ENCODE measurements at places on chromosomes 12 and 14.

DNA sequence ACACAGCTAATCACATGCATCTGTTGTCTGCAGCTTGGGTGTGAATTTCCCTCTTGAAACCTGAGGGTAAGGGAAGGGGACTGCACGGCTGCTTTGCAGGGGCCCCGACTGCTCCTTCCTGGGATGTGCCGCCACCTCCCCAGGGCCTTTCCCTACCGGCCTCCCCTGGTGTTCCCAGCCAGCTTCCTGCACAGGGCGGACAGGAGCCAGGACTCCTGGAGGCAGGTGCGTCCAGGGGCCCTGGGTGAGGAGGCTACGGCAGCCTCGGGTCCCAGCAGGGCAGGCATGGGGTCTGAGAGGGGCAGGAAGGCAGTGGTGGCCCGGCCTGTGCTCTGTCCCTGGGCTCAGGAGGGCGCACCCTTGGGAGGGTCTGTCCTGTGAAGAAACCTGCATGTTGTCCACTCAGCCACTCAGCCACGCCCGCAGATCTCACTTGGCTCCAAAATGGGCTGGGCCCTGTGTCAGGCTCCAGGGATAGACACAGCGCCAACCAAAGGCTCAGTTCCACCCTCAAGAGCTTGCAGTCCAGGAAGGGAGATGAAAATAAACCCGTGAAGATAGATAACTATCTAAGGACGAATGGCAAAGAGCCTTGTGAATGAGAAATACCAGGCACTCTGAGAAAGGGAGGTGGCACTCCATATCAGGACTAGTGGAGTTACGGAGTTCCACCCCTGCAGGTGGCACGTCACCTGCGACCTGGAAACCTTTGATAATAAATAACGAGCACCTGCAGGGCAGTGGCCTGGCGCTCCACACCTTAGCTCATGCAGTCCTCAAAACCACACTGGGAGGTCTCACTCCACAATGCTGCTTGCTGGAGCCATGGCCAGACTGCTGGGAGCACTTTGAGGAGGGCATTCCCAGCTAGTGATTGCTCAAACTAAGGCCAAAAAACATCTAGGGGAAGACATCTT is 427.4 kb downstream of the AACS start:
- DNase-seq = no peak

GRCh38 chr12:96710127-96710745 is 196.8 kb upstream of the NEDD1 start:
- no peak for DNase-seq

DNA sequence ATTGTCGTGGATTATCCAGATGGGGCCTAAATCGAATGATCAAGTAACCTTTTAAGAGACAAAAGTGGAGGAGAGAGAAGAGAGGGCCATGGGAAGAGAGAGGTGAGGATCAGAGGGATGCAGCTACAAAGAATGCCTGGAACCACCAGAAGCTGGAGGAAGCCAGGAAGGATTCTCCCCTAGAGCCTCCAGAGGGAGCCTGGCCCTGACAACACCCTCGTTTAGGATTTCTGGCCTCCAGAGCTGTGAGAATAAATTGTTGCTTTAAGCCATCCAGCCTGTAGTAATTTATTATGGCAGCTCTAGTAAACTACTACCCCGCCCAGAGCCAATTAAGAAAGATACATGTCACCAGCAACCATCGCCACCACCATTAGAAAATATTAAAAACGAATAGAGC is 46.2 kb upstream of the GSC start:
- no peak for DNase-seq

DNA sequence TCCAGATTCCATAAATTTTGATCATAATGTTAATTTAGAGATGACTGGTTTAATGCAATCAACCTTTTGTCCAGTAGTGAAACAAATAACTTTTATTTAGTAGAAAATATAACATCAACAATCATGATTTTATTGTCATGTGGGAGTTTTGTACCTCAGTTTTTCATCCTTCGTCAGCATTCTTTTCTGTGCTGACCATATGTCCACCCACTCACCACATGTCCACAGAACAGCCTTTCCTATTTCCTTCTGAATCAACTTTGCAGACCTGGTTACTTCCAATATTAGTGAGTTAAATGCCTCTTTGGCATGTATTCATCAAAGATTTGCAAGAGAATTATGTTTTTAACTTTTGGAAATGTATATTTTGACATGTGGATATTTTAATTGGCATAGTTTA is 36.8 kb upstream of the CNTN1 start:
- DNase-seq = no peak

DNA sequence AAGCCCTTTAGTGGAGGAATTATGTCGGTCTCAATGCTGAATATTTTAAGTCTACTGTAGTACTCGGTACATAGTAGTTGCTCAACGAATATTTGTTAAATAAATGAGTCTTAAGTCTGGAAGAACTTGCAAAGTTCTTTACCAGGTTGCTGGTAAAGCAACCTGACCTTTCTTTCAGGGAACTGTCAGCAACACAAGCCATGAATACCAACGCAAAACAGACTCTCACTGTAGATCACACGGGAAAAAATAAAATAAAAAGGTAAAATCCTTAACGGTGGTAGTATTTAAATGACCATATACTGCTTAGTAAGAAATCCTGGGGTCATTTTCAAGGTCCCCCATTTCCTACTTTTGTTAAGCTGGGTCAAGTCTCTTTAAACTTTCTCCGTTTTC is 447 bp upstream of the NUBPL start:
- no peak for DNase-seq

DNA sequence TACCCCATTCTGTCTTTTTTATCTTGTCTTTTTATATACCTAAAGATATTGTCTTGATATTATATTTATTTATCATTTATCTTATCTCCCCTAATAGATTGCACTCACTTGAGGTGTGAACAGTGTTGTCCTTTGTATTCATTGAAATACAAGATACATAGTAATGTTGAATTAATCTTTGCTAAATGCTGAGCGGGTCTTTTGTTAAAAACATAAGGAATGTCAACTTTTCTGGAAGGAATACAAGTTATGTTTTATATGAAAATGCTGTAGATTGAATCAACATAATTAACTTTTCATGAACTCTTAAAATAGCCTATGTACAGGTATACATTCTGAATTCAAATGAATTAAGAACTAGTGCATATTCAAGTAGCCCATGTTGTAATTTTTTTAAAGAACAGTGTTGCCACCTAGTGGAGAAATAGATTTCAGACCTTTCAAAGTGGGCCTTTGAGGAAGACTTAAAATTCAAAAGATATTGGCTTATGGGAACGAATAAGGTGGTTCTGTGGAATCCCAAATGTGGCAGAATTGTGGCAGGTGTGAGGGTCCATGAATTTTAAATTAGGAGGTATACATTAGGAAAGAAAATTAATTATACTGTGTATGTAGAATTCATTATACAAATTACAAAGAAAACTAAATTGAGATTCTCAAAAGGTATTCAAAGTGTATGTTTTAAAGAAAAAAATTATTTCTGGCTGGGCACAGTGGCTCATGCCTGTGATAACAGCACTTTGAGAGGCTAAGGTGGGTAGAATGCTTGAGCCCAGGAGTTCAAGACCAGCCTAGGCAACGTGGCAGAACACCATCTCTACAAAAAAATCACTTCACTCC is 19.1 kb downstream of the BBOF1 start:
- DNase-seq = no peak

DNA sequence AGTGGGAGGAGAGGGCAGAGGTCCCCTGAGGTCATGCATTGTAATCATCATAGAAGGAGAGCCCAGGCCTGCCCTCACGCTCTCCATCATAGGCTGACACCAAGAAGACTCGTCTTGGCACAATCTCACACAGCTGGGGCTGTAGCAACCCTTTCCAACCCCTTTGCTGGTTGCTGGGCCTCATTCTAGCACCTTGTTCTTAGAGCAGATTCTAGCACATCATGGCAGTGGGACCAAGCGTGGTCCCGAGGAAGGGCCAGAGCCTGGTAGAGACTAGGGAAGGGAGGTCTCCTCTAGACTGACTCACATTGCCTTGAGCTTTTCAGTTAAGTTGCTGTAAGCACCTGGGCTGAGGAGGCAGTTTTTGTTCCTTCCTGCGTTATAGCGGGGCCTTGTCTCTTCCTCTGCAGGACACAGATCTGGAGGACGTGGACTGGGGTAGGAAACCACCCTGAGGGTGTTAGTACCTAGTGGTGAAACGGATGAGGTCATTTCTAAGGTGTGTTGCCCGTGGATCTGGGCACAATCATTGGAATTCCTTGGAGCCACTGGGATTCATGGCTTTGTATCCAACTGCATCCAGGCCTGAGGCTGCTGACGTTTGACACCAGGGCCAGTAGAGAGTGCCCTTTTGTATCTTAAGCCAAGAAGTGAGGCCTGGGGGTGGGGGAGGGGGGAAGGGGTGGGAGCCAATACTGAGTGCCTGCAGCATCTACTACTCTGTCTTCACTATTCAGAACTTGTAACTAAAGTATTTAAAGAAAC is 19.9 kb downstream of the RPS6KL1 start:
- no peak for DNase-seq

GRCh38 chr12:48744251-48745008 is 27.9 kb upstream of the CCNT1 start:
- DNase-seq = no peak

DNA sequence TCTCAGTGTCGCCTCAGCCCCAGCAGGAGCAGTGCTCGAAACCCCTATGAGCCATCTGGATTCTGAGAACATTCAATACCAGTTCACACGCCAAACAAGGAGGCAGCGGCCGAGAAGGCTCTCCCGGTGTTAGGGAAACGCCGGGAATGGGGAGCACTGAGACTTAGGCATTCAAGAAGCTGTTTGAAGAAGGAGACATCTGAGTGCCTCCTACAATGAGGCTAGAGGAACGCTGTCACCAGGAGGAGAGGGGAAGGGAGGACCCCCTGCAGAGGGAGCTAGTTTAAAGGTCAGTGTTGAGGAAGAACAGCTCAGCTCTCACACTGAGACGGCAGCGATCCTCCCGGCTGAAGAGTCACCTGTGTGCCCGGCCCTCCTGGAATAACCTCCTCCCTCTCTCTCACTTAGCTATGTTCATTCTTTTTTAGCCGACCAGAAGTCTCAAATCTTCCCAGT is 69.9 kb downstream of the SERPINA3 start:
- DNase-seq = no peak

- no peak for DNase-seq
Observed at GRCh38 chr14:106845286-106846087, 1319.1 kb downstream of the TMEM121 start.

- DNase-seq = no peak
Observed at GRCh38 chr14:80378084-80378690, 166.9 kb upstream of the DIO2 start.

DNA sequence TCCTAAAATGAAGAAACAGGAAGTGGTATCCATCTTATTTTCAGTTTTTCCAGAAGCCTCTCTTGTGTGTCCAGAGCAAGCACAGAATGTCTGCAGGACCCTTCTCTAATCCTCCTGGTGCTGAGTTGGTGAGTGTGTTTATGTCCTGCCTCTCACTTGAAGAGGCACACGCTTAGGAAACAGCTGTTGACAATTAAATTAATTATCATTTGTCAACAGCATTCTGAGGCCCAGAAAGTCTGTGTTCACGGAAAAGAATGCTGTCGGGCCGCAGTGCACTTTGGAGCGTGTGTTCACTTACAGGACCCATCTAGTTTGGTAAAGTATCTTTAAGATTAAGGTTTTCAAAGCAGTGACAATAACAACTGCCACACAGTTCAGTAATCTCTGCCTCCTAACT is 70.5 kb downstream of the LMNTD1 start:
- DNase-seq = no peak

DNA sequence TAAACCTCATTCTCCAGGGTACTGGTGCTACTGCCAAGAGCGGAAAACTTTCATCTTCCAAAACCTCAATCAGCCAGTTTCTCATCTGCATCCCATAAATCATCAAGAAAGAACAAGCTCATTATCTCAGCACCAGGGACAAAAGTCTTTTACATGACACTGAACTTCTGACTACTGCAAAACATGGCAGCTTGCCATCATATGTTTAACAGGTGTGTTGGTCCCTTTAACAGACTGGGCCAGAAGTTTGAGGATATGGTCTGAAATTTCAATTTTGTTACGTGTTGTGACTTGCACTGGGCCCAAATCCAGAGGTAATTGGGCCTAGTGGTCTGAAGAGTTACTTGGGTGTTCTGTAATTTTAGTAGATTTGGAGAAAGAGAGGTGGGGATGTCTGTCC is 305.4 kb upstream of the SEL1L start:
- no peak for DNase-seq

- peak; percentile 51 for DNase-seq
Observed at GRCh38 chr14:90820958-90821357, 4.7 kb upstream of the TTC7B start.

GRCh38 chr14:87450193-87450592 is 542.8 kb downstream of the GALC start:
- no peak for DNase-seq

DNA sequence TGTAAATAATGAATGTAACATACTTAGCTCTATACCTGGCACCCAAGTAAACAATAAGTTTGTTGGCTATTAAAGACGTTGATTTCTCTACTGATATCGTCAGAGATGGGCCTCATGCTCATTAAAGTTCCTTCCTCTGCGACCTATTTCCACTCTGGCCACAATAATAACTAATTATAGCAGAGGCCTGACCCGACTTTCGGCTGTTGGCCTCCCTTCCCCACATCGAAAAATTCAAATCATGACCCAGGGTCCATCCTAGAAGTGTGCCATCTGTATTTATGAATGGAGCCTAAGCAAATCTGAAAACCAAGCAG is 321 bp upstream of the USP30 start:
- DNase-seq = no peak

- DNase-seq = no peak
Observed at GRCh38 chr12:98736352-98737321, 91.5 kb downstream of the APAF1 start.

- no peak for DNase-seq
Observed at GRCh38 chr14:69901113-69901951, 22.1 kb downstream of the SMOC1 start.

DNA sequence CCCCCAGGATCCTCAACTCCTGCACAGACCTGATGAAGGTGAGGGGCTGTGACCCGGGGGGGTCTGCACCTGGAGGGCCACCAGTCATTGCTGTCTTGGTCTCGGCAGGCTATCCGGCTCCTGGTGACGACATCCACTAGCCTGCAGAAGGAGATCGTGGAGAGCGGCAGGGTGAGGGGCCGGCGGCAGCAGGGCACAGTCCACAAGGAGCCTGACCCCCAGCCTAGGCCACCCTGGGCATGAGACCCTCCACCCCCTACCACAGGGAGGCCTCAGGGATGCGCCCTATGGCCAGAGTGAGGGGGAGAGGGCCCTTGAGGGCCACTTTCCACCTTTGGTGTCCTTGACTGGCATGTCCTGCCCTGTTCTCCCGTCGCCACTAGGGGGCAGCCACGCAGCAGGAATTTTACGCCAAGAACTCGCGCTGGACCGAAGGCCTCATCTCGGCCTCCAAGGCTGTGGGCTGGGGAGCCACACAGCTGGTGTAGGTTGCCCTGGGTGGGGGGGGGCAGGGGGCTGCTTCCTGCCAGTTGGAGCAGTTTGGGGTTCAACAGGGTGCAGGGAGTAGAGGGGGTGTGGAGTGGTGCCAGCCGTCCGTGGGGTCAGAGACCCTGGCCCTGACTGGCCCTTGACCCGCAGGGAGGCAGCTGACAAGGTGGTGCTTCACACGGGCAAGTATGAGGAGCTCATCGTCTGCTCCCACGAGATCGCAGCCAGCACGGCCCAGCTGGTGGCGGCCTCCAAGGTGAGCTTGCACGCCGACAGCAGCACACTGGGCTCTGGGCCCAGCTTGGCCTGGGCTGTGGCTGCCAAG is 25.0 kb downstream of the HIP1R start:
- DNase-seq = peak; percentile 67
